ENCODE measurements at places on chromosomes 5 and 9.
A peak's percentile ranks its signal among the peaks of the same experiment; 100 is the strongest.

DNA sequence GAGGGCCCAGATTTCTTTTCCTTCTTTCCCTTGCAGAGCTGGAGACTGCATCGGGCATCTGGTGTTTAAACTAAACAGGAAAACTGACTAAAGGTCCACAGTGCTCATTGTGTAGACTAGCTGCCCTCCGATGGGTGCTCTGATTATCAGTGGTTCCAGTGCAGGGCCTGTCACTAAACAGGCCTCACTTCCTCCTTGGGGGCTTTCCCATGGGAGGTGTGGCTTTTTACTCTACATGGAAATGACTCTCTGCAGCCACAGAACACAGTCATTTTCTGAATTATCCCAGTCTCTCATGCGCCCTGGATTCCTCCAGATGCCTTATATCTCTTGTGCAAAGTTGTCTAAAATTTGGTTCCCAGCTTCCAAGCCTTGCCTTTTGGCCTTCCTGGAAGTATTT is 199.2 kb downstream of the TRIO start:
- DNase-seq = no peak

DNA sequence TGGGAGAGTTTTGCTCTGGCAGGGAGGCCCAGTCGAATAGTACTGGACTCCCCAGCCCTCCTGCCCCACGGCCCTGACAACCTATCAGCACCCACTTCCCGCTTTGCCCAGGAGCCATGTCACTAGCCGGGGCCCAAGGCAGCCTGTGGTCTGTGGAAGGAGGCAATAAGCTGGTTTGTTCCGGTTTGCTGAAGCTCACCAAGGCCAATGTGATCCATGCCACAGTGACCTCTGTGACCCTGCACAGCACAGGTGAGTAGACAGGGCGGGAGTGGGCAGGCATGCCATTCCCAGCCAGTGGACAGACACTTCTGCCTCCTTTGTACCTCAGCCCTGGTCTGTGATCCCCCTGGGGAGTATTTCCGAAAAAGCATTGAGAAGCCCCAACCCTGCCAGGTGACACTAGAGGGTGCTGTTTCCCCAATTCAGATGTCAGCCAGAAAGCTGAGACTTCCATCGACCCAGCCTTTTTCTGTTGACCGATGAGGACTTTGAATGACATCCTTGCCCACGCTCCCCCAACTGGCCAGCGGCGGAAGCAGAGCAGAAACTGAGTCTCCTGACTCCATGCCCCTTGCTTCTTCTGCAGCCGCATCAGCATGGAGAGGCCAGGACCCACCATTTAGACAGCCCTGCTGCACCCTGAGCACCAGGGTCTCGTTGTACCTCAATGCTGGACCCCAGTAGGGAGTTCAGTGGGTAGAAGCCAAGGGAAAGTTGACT is 9.6 kb downstream of the PCYOX1L start:
- DNase-seq = peak; percentile 65

GRCh38 chr9:92276331-92277032 is 17.0 kb downstream of the IARS1 start:
- DNase-seq = no peak

GRCh38 chr5:154221371-154221896 is 30.9 kb downstream of the GALNT10 start:
- no peak for DNase-seq

DNA sequence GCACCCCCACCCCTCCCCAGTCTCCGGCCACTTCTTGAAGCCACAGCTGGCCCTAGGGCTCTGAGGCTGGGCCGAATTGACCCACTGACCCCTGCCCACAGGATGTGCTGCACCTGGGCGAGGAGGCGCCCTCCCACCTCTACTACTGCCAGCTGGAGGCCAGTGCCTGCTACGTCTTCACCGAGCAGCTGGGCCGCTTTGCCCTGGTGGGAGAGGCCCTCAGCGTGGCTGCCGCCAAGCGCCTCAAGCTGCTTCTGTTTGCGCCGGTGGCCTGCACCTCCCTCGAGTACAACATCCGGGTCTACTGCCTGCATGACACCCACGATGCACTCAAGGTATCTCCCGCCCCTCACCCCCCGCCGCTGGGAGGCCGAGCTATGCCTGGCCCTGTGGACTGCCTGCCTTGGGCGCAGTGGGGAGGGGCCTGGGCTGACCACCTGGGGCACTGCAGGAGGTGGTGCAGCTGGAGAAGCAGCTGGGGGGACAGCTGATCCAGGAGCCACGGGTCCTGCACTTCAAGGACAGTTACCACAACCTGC is 21.3 kb downstream of the HK3 start:
- DNase-seq = peak; percentile 43

GRCh38 chr9:132426639-132427414 is 16.8 kb downstream of the CFAP77 start:
- DNase-seq = no peak

GRCh38 chr9:88219601-88220000 is 81.3 kb upstream of the SPATA31C2 start:
- DNase-seq = no peak

GRCh38 chr5:80376557-80376956 is 31.3 kb upstream of the ZFYVE16 start:
- no peak for DNase-seq

GRCh38 chr5:106307265-106307664 is 1363.5 kb downstream of the EFNA5 start:
- DNase-seq = no peak

- DNase-seq = peak; percentile 28
Measured at GRCh38 chr9:111759762-111760639, 34.7 kb downstream of the SHOC1 start.

GRCh38 chr5:147617711-147618350 is 108.0 kb upstream of the DPYSL3 start:
- no peak for DNase-seq

DNA sequence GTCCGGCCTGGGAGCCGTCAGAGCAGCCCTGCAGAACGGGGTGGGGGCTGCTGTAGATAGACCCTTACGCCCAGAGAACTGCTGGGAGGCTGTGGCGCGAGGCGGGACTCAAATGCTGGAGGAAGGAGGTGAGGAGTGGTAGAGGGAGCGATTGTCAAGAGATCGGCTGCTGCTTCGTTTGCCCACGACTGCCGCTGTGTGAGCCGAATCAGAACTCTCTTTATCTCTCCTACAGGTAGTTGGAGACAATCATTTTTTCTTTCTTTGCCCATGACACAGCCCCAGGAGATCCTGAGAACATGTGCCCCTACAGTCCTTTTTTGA is 456 bp downstream of the ZNF79 start:
- no peak for DNase-seq

DNA sequence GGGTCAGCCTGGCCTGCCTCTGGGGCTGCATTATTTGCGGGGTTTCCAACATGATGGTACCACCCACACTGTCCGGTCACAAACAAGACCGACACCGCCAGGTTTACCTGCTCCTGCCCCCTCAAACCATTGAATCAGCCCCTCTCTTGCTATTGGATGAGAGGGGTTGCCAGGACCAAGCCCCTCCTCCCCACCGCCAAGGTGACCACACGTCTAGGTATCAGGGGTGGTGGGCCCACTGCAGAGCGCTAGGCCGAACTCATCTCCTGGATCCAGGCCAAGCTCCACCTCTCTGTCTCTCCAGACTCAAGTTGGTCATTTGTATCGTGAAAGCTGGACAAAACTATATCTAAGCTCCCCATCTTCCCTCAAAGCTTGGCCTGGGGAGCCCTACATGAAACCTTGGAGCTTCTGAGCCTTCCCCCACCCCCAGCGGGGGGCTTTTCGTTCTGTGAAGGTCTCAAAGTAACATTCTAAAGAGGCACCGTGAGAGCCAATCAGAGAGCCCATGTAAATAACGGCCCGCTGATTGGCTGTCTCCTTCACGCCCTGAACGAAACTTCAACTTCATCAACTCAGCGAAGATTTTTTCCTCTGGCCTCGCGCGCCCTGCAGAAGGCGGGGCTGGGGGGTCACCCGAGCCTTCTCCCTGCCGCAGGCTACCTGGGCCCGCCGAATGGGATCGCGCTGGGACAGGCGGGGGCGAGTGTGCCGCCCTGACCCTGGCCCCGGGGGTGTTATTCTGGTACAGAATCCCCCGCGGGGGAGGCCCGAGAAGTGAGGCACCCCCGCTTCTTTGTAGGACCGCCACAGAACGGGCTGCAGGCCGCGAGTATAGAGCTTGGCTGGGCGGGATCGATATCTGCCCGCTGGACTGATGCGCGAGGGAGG is 49.6 kb upstream of the PSD2 start:
- peak; percentile 93 for DNase-seq

DNA sequence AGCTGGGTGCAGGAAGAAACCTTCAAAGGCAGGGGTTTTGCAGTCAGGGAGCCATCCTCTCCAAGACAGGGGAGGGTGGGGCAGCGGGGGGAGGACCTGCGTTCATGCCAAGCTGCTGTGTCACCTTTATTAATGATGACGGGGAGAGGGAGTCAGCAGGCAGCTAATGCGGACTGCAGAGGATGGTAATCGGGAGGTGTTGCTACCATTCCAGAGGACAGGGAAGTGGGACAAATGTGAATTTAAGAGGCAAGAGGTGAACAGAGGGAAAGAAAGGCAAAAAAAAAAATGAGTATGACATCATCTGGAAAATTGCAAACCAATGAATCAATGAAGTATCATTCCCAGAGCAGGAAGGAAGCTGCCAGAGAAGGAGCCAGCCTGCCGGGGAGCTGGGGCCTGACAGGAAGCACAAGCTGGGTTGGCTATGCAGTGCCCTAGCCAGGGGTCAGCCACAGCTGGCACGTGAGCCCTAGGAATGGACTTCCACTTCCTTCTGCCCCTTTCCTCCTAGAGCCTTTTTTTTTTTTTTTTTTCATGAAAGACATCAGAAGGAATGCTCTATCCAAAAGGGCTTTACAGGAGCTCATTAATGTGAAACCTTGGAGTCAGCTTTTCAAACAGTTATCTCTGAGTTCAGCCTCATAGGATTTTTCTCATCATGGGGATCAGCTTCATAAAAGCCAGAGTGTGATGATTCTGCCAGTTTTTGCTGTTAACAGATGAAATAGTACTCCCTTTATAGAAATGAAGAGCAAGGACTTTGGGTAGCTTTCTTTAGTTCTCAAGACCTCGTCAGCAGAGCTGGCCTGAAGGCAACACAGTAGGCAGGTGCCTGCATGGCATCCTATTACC is 9.2 kb downstream of the INSYN2B start:
- peak; percentile 25 for DNase-seq

DNA sequence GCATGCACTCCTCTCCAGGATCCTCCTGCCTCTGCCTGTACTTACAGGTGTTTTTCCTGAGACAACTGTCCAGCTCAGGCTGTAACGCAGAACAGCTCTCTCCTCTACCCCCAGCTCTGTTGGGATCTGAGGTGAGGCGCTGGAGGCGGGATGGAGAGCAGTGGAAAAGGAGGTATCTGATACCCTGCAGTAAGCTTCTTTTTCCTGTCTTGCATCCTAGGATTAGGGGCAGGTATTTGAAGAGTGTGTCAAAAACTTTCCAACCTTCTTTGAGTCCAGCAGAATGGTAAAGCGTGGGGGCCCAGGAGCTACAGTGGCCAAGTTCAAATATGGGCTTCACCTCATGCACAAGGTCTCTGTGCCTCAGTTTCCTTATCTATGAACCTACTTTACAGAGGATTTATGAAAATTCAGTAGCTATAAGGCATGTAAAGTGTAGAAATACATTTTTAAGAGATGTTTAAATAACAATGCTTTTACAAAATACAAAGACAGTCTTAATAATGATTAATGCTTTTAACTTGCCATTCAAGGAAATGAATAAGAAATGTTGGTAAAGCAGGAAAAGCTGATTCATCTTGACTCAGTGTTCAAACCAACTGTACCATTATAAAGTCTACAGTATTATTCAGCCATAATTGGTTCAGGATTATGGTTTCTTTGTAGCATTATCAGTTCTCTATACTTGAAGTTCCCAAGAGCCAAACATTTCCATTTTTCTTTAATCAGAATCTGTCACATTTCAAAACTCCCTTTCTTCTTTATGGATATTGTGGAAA is 26.1 kb downstream of the MAP1B start:
- no peak for DNase-seq

DNA sequence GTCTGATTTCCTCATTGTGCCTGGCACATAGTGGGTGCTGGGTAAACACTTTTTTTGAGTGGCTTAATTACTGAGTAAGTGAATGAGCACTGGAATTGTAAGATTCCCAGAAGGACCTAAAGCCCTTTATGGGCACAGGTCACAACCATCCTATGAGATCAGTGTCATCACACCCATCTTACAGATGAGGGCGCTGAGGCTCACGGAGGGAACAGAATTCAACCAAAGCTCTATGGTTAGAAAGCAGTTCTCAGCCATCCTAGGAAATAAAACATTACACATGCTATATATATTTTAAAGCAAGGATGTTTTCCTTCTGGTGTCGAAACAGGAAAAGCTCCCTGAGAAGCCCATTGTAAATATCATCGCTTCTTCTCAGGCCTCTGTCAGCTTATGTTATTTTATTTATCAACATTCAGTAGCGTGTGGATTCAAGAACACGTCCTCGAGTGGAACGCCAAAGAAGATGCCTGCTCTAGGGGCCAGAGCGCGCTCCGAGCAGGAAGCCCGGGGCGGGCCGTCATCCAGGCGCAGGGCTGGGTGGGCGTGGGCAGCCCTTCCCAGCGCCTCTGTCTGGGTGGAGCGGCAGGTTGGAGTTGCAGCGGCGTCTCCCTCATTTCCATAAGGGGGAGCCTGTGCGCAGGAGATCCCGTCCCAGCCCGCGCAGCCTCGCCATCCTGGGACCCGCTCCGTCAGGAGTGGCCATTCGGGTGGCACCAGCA is 155.8 kb upstream of the SMIM23 start:
- DNase-seq = peak; percentile 78

DNA sequence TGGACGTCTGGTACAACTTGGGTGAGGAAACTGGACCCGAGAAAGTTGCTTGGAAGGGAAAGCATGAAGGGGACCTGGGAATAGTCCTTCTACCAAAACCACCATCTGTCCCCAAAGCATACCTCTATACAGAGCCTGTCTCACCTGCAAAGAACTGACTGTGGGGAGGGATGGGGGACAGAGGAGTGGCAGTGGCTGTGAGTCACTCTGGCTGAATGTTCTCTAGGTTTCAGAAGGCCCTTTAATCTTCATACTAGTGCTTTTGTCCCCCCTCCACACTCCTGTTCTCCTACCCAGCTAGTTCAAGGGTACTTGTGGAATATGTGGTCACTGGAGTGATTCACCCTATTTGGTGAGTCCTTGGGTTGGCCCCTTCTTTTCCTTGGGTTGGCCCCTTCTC is 109.3 kb upstream of the RUSC2 start:
- DNase-seq = no peak

GRCh38 chr5:148569948-148570347 is 84.4 kb downstream of the HTR4 start:
- no peak for DNase-seq

GRCh38 chr9:118940473-118940872 is 428.8 kb downstream of the BRINP1 start:
- DNase-seq = no peak
